ENCODE measurements at places on chromosomes 11 and 22. TPM values are rescaled to one million over a fixed set of nuclear protein-coding genes. Genes with fewer than 3 reads are reported as not detected.

The TUB gene
- 0.67 TPM for total RNA-seq

The PHRF1 gene
- 25.6 TPM for total RNA-seq

The SMC1B gene
- total RNA-seq = 1.1 TPM

The OR8G1 gene
- total RNA-seq = not detected

DNA sequence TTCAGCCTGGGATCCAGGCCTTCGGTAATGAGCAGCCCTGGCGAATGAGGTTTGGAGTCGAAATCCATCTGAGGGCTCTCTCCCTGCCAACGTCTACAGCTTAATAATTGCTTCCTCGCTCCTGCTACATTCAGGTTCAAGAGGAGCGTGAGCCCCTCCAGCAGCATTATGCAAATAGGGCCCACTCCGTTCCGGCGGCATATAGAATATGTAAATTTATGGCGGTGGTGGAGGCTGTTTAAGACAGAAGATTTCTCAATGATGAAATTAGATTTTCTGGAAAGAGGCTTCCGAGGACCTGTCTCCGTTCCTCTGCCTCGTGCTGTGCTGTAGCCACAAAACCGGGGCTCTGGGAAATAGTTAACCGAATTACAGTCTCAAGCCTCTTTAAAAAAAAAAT lies 402.8 kb downstream of the MIAT start:
- DNase-seq = no peak

GRCh38 chr11:115905341-115906000 lies 401.3 kb upstream of the CADM1 start:
- DNase-seq = no peak

- no peak for DNase-seq
Measured at GRCh38 chr11:114187173-114187572, 109.0 kb upstream of the NNMT start.

- DNase-seq = peak; percentile 45
Measured at GRCh38 chr11:70141486-70142220, 61.4 kb upstream of the FADD start.

GRCh38 chr11:120896687-120897086 lies 127.2 kb upstream of the TBCEL start:
- DNase-seq = no peak

- peak; percentile 78 for DNase-seq
Measured at GRCh38 chr22:39938509-39939111, 21.6 kb upstream of the TMA7B start.

GRCh38 chr11:33366918-33367317 lies 109.7 kb downstream of the HIPK3 start:
- DNase-seq = no peak

DNA sequence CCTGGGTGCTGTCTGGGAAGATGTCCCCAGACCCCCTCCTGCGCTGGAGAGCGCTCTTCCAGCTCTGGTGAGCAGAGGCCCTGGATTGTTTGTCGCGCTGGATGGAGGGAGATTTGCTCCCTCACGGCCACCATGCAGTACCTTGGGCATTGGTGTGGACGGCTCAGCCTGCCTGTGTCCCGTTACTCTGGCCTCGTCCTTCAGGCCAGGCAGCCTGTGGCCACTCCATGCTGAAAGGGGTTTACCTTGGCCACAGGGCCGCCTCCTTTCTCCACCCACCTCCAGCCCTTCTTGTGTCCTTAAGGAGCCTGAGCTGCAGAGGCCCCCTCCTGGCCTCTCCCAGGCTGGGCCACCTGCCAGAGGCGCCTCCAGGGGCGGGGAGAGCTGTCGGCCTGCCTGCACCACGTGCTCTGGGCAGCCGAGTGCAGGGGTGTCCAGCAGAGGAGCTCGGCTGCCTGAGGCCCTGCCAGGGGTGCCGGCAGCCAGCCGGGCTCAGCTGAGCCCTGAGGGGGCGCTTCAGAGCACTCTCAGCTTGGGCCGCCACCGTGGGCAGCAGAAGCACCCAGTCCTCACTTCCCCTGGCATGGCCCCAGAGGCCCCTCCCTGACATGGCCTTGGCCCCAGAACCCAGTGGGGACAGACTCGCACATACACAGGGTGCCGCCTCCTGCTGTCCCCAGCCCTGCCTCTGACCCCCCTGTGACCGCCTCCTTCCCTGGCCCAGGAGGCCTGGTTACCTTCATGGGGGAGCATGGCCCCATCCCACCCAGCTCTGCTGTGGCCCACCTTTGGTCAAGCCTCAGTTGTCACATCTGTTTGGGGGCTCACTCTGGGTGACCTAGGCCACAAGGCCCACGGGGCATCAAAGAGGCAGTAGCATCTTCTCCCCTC lies 3.4 kb downstream of the CCND1 start:
- DNase-seq = no peak

DNA sequence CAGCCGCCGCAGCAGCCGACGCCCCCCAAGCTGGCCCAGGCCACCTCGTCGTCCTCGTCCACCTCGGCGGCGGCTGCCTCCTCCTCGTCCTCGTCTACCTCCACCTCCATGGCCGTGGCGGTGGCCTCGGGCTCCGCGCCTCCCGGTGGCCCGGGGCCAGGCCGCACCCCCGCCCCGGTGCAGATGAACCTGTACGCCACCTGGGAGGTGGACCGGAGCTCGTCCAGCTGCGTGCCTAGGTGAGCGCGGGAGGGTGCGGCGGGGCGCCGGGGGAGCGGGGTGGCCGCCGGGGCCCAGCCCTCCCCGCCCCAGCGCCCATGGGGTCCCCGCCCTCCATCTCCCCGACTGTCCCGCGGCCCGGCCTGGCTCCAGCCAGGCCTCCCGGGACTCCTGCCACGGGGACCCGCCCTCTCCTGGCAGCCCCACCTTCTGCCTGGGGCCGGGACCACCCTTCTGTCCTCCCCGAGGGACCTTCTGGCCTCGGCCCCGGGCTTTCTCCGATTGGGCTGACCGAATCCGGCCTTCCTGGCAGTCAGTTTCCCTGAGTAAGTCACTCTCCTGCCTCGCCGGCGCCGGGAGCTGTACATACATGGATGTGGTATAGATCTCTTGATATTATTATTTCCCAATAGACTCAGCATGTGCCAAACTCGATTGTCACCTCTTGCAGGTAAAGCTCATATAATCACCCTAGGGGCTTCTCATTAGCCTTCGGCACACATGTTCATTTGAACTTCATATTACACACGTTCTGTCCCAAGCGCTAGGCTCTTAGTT lies 720 bp downstream of the PACS1 start:
- DNase-seq = peak; percentile 51

DNA sequence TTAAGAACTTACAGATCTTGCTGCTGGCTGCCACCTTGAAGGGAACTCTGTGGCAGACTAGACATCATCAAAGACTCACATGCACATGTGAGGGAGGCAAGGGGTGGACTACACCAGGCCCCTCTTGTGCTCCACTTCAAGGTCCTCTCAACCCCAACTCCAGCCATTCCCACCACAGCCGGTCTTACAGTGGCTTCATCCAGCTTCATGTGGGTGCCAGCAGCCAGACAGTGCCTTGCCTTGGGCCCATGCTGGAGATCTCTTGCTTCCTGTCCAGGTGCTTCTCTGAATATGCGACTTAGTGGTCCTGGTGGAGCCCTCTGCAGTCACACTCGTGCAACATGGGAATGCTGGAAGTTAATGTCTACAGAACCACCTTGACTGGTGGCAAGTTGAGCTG lies 44.6 kb upstream of the WNT7B start:
- DNase-seq = no peak

- no peak for DNase-seq
Measured at GRCh38 chr22:43996981-43997265, 27.2 kb upstream of the PARVB start.

DNA sequence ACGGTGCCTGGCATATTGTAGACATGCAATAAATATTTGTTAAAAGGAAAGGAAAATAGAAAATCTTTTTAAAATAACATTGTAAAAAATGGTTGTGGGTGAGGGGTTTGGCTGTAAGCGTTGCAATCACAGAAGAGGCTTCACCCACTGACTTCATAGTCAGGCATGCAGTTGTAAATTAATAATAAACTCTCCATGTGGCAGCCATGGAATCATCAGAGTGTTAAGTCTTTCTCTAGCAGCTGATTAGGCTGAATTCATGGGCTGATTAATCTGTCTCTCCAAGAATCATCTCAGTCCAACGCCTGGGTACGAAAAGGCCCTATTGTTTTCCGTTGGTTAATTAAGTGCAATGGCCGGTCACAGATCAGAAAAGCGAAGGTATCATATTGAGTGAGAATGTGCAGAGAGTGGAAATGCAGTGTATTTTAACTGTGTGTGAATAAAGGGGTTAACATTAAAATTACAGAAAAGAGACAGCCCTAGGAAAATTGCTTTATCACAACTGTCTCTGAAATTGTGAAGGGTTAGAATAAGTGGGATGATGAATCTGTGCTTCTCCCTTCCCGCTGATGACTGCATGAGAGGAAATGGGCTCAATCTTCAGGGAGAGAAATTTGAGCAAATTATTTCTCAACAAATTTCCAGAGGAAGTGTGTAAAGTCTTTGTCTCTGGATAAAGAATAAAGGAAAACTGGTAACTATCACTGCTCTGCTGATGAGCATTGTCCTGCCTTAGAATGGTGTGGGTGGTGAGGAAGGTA lies 269.0 kb downstream of the FAM76B start:
- no peak for DNase-seq

- no peak for DNase-seq
Measured at GRCh38 chr11:89500336-89500735, 9.2 kb upstream of the NOX4 start.

GRCh38 chr11:83046621-83047172 lies 25.0 kb downstream of the RAB30 start:
- no peak for DNase-seq

DNA sequence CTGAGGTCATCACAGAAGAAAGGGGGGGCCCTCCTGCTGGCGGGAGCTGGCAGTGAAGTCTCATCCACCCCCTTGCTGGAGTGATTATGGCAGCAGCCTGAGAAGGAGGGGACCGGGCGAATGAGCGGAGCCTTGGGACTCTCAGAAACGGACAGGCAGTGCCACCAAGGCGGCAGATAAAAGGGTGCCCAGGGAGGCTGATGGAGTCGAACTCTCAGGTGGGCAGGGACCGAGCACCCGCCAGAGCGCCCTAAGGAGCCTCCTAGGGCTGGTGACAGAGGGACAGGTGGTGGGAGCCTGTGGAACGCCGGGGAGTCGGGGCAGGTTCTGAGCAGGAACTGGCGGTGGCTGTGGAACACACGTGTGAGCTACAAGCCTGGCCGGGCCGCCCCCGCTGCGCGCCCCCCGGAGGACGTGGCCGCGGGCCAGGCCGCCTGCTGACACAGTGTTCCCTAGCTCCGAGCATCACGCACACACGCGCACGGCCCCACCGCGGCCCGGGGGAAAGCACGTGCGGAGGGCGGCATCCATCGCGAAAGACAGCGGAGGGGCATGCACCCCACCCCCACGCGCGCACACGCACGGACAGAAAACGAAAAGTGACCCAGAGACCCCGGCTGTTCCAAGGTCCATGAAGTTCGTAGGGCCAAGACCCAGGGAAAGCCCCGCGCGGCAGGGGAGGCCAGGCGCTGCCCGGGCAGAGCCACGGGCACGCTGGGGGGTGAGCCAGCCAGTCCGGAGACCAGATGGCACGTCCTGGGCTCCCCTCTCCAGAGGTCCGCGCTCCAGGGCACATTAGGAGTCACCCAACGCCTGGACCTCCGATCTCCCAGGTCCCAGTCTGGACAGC lies 1.0 kb downstream of the VWCE start:
- DNase-seq = peak; percentile 42

- no peak for DNase-seq
Measured at GRCh38 chr11:14934641-14935351, 37.4 kb downstream of the CALCA start.
